ENCODE measurements at places on chromosomes 16 and 17.
A peak's percentile ranks its signal among the peaks of the same experiment; 100 is the strongest.

GRCh38 chr16:27684047-27684446 lies 134.1 kb downstream of the KATNIP start:
- no peak for DNase-seq

DNA sequence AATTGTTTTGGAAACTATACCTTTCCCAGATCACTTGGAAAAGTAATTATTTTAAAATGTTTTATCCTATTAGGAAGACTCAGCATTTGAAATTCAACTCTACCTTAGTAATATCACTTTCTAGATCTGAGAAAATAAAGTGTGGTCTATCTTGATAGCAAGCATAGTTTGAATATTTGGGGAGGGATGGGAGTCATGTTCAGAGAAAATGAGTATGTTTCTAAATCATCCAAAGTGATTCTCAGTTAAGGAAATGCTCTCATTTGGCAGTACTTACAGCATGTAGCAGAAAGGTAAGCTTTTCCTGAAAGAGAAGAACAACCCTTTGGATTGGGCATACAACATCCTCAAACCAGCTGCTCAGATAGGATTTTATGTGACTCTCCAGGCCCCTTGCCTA lies 6.9 kb downstream of the C17orf75 start:
- no peak for DNase-seq

DNA sequence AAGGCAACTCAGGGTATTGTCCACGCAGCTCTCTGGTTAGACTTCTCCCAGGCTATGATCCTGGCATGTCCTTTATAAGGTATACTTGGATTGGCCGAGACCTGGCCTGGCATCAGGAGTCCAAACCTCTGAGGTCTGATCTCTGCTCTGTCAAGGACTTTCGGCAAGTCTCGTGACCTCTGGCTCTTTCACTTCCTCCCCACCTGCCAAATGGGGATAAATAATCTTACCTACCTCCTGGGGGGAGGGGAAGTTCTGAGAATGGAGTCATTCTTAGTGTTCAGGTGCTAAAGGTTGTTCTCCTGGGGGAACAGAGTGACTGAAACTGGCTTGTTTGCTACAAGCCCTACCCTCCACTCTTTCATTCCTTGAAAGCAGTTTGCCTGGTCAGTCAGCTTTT lies 7.6 kb downstream of the ATXN1L start:
- no peak for DNase-seq

DNA sequence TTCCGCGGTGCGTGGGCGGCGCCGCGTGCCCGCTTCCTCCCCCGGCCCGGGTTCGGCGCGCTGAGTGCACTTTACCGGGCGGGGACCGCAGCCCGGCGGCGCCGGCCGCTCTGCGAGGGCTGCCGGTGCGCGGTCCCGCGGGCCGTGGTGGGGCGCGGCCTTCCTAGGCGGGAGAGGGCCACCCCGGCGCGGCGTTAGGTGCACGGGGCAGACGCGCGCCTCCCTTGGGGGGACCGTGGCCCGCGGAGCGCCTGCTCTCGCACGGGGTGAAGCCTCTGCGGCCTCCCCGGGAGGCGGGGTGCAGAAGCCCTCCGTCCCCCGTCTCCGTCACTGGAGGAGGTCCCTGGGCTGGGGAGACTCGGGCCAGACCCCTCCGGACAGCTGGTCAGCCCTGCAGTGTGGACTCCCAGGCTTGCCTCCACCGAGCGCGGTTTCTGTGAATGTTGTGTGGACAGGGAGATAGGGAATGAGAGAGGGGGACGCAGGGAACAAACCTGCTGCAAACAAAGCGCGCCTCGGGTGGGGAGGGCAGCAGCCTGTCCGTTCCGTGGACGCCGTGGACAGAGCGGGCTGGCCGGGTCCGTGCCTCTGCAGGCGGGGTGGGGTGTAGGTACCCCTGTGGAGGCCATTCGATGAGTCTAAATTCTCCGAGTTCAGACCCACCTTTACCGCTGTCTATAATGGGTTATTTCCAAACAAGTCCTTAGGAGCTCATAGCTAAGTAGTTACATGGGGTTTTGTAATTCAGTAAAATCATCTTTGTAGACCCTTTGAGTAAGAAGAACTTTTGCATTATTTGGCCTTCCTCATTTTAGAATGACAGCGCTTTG lies 721 bp downstream of the TBCD start:
- no peak for DNase-seq

GRCh38 chr16:72898216-72898825 lies 149.6 kb downstream of the ZFHX3 start:
- DNase-seq = no peak

DNA sequence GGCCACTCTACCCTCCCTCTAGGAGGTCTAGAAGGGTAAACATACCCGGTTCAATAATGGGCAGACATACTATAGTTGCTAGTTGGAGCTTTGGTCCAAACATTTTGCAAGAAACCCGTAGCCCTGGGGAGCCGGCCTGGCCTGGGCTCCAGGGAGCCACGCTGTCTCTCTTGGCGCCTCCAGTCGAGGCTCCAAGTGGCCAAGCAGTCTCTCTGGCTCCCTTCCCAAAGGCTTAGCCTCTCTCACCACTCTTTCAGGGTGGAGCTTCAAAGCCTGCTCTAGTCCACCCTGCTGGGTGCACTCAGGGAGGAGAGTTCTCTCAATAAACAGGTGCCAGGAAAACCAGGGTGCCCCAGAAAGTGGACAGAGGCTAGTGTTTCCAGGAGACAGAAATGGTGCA lies 32.2 kb downstream of the RCVRN start:
- no peak for DNase-seq

GRCh38 chr17:73249700-73250099 lies 12.0 kb downstream of the CPSF4L start:
- no peak for DNase-seq

GRCh38 chr16:19119564-19119963 lies 5.8 kb downstream of the ITPRIPL2 start:
- peak; percentile 85 for DNase-seq

- no peak for DNase-seq
Measured at GRCh38 chr16:88489163-88489741, 36.2 kb downstream of the ZFPM1 start.

- peak; percentile 37 for DNase-seq
Measured at GRCh38 chr16:85912211-85912974, 13.4 kb downstream of the IRF8 start.

- no peak for DNase-seq
Measured at GRCh38 chr16:7979448-7980132, 610.7 kb downstream of the TMEM114 start.

DNA sequence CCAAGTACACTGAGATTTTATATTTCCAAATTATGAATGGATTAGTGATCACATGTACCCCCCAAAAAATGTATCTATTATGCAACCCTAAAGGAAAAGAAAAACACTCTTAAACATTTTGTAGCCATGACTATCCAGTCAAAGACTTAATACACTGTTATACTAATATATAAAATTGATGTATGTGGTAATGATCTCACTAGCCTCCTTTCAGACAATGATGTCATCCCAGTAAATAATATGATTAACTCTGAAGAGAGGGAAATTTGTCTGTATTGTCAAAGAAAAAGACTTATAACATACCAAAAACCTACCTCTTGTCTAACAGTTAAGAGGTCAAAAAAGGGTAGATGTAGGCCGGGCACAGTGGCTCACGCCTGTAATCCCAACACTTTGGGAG lies 80.7 kb downstream of the USP32 start:
- no peak for DNase-seq

DNA sequence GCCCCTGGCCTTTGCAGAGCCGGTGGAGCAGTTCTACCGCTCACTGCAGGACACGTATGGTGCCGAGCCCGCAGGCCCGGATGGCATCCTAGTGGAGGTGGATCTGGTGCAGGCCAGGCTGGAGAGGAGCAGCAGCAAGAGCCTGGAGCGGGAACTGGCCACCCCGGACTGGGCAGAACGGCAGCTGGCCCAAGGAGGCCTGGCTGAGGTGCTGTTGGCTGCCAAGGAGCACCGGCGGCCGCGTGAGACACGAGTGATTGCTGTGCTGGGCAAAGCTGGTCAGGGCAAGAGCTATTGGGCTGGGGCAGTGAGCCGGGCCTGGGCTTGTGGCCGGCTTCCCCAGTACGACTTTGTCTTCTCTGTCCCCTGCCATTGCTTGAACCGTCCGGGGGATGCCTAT lies 29.5 kb downstream of the CIITA start:
- no peak for DNase-seq

DNA sequence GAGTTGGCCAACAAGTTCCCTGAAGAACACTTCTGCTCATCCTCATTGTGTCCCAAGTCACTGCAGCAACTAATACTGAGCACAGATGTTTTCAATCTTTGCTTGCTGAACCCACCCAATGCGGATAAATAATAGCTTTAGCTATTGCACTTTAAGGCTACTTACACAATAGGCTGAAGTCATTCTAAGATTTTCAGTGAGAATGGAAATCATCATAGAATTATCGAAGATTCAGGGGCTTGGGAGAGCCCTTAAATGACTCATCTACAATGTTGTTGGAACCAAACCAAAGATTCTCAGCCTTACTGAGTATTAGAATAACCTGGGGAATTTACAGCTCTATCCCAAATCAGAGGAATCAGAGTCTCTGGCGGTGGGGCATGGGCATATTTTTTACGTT lies 51.2 kb downstream of the SYCE1L start:
- peak; percentile 37 for DNase-seq

DNA sequence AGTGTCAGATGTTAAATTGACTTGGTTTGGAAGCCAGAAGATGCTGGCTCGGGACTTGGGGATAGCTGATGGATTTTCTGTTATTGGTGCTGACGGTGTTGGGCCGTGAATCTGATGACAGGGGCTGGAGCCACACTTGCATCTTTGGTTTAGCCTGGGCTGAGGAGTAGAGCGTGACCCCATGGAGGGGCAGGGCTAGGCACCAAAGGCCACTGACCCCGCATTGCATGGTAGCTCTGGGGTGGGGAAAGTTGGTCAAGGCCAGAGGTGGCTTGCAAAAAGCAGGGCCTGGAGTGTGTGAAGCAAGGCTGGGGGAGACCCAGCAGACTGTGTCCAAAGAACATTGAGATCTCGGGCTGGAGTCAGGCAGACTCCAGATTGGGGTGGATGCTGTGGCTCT lies 25.3 kb downstream of the WSCD1 start:
- DNase-seq = no peak

DNA sequence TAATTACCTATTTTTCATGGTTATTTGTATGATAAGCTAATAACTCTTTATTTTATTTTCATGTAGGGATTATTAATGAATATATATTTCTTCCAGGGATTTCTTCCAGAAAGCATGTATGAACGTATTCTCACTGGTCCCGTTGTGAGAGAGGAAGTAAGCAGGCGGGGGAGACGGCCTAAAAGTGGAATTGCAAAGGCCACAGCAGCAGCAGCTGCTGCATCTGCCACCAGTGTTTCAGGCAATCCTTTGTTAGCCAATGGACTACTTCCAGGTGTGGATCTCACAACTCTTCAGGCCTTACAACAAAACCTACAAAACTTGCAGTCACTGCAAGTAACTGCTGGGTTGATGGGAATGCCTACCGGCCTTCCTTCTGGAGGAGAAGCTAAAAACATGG lies 110.3 kb upstream of the RBL2 start:
- no peak for DNase-seq

DNA sequence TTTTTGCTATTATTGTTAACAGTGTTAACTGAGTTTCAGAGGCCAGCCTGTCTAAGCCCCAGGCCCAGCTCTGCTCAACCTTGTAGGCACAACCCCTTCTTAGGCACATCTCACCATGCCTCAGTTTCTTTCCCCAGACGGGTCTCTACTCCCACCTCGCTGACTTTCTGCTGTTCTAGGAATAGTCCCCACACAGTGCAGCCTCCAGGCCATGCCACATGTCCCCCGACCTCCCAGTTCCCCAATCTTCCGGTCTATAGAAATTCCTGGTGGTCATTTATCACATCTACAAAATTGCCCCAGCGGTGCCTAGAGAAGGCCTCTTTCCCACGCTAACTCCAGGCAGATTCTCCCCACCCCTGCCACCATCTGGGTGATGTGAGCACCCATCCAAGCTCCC lies 34.8 kb downstream of the ADGRG5 start:
- DNase-seq = no peak

GRCh38 chr17:74807441-74807840 lies 31.3 kb upstream of the NAT9 start:
- no peak for DNase-seq

DNA sequence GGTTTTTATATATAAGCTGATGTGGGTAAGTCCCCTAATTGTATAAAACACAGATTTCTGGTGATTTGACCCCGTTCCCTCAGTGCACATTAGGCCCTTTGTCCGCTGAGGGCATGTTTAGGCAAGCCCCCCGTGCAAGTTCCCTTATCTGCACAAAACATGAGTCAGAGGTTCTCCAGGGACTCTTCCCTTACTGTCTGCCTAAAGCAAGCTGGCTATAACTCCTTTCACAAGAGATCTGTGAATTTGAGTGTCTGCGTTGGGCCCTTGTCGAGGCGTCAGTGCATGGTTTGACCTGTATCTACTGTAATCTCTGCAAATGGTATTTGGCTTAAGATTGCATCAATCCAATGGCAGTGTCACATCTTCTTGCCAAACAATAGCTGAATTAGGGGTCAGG lies 712.8 kb downstream of the CDH8 start:
- DNase-seq = no peak

DNA sequence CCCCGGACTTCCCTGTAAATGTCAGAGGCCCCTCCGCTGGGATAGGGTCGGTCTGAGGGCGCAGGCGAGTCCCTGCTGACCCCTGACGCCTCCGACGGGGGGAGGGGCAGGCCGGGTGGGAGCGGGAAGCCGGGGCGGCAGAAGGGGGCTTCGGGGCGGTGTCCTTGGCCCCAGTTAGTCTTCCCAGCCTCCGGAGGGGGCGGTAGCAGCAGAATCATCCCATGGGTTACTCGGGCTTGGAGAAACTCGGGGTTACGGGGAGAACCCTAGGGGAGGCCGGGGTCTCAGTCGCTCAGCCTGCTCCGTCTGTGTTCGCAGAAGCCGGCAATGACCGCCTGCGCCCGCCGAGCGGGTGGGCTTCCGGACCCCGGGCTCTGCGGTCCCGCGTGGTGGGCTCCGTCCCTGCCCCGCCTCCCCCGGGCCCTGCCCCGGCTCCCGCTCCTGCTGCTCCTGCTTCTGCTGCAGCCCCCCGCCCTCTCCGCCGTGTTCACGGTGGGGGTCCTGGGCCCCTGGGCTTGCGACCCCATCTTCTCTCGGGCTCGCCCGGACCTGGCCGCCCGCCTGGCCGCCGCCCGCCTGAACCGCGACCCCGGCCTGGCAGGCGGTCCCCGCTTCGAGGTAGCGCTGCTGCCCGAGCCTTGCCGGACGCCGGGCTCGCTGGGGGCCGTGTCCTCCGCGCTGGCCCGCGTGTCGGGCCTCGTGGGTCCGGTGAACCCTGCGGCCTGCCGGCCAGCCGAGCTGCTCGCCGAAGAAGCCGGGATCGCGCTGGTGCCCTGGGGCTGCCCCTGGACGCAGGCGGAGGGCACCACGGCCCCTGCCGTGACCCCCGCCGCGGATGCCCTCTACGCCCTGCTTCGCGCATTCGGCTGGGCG lies 542 bp downstream of the GUCY2D start:
- no peak for DNase-seq

GRCh38 chr16:69554495-69554894 lies 11.3 kb upstream of the NFAT5 start:
- no peak for DNase-seq

- no peak for DNase-seq
Measured at GRCh38 chr16:35344012-35344762, 1884.8 kb downstream of the TP53TG3F start.

- no peak for DNase-seq
Measured at GRCh38 chr17:74283371-74283673, 9.3 kb downstream of the DNAI2 start.

- DNase-seq = no peak
Measured at GRCh38 chr17:9028988-9029570, 7.8 kb downstream of the NTN1 start.

- no peak for DNase-seq
Measured at GRCh38 chr17:48374650-48375230, 55.3 kb downstream of the SKAP1 start.

All from skeletal muscle cell (primary cell).